Stimulated activated CD4-positive, alpha-beta T cell treated with anti-CD3 and anti-CD28 coated beads, Interleukin-15, amount 100 ng/mL, for 24 hours (primary cell): ENCODE measurements at places on chromosomes 7 and 10.
A peak's percentile ranks its signal among the peaks of the same experiment; 100 is the strongest.

DNA sequence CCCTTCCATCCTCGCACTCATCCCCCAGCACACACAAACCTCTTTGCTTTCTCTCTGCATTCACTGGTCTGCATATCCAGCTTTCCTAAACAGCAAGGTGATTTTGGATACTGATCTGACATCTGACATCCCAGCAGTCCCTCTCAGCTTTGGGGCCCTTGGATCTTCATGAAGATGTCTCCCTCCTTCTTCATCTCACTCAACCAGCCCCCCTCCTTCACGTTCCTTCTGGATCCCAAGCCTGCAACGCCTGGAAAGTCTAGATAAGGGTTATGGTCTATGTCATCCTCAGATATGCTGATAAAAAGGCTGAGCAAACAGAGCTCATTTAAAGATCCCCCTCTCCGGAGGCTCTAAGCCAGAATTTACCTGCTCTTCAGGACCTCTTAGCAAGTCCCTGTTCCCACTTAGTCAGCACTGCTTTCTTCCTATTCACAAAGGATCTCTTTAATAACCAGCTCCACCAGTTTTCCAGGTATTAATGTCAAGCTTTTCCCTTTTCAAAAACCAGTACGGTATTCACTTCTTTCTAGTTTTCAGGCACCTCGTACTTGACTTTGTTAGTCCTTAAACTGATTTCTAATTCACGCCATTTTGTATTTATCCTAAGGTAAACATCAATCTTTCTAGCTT is 38.9 kb downstream of the CREB3L2 start:
- no peak for DNase-seq

DNA sequence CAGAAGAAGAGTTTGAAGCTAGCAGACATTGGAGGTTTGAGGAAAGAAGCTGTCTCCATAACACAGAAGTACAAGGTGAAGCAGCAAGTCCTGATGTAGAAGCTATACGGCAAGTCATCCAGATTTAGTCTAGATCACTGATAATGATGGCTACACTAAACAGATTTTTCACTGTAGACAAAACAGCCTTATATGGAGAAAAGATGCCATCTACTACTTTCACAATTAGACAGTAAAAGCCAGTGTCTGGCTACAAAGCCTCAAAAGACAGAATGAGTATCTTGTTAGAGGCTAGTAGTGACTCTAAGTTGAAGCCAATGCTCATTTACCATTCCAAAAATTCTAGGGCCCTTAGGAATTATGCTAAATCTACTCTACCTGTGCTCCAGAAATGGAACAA is 85.1 kb downstream of the SNX13 start:
- DNase-seq = no peak

DNA sequence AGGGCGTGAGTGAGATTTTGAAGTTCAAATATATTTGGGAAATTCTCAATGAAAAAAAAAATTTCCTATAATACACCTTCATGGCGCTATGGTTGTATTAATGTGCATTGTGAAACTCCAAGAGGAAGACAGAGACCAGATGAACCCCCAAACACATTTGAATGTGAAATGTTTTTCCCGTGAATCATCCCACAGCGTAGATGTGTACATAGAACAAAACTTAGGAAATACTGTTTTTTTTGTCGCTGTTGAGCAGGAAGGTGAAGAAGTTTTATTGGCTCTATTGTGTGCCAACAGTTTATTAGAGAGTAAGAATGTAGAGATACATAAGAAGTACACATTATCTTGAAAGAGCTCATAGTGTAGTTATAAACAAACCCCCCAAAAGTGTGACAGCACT is 134.0 kb downstream of the KCND2 start:
- DNase-seq = no peak

GRCh38 chr7:44261240-44261639 is 60.5 kb downstream of the YKT6 start:
- DNase-seq = no peak

GRCh38 chr7:143992670-143993069 is 7.5 kb upstream of the OR6B1 start:
- DNase-seq = no peak

- no peak for DNase-seq
These were observed 6.7 kb upstream of the OAT start for GRCh38 chr10:124425227-124425962.

DNA sequence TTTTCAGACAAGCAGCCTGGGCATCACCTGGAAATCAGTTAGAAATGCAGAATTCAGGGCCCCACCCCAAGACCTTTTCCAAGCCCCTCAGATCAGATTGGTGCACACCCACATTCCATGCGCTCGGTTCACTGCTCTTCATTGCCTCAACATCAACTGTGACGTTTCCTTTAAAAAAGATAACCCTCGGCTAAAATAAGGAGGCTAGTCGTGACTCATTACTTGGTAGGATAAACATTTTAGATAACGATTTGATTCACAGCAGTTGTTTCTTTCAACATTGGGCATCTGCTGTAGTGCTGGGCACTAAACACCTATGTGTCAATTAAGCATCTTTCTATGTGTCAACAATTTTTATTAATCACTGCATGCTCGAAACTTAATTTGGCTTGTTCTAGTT is 191.1 kb upstream of the LRGUK start:
- DNase-seq = no peak

- DNase-seq = no peak
These were observed 55.1 kb downstream of the LARP4B start for GRCh38 chr10:876438-876837.

DNA sequence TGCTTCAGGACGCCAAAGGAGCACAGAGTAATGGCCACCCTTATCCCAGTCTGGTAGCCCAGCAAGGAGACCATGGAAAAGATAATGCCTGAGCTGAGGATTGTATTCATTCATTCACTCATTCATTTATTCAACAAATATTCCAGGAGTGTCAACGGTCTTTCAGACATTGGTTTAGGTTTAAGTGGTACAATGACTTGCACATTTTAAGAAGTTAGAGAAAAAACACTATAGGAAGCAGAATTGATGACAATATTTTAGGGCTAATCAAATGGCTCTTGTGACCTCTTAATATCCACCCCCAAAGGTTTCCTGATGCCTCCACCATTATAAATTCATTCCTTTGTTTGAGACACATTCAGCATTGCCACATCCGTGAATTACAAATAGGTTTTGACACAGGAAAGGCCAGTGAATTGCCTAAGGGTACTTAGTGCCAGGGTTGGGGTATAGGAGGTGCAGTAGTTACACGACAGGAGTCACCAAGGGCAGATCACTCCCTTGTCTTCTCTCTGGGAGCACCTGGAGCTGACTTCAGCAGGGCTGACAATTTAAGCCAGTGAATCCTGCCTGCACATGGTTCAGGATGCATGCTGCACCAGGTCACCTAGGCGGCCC is 269.5 kb downstream of the CREB5 start:
- DNase-seq = no peak

DNA sequence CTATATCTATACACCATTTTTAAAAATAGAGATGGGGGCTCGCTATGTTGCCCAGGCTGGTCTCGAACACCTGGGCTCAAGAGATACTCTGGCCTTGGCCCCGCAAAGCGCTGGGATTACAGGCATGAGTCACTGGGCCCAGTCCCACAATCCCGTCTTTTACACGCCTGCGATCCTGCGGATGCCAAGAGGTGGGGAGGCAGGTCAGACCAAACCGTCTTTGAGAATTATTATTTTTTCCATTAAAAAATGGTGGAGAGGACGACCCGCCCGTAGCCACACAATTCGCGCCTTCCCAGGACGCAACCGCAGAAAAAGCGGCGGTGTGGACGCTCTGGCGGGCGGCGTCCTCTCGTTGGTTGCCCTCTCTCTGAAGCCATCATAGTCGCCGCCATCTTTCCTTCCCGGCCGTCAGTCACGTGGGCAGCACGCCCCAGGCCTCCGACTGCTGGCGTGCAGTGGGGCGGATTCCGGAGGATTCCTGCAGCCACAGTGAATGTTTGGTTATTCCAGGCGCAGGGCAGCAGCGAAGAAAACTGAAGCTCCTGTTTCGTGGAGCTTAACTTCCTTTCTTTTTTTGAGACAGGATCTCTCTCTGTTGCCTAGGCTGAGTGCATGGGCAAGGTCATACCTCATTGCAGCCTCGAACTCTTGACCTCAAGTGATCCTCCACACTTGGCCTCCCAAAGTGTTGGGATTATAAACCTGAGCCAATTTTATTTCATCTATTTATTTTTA is 9.9 kb upstream of the EPHB4 start:
- DNase-seq = peak; percentile 88

GRCh38 chr10:114391599-114391998 is 12.7 kb downstream of the AFAP1L2 start:
- DNase-seq = no peak

DNA sequence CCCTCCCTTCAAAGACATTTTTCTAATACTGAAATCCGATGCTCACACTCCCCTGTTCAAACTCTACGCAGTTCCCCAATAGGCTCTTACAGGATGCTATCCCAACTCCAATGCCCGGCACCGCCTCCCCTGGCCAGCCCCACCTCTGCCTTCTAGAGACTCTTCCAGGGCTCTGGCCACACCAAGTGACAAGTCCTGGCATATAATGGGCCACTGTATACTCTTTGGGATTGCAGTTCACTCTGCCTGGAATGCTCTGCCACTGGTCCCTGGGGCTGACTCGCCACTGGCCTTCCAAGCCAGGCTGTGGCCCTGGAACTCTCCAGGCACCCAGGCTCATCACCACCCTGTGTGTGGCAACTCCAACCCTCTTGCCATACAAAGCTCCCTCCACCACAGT is 3.1 kb upstream of the BRI3 start:
- DNase-seq = no peak

DNA sequence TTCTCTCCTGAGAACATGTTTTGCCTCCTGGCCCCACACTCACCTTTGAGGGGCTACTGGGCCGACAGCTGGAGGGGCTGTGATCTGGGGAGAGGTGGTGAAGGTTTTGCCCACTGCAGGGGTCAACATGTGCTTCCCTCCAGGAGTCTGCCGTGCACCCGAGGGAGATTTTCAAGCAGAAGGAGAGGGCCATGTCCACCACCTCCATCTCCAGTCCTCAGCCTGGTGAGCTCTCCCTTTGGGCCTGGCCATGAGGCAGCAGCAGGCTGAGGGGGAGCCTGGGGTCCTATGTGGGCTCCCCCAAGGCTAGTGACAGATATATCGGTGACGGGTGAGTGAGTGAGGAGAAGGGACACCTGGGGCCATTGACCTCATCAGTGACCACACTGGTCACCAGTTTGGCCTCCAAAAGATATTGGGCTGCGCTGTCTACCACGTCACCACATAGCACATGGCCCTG is 6.6 kb downstream of the PGAM2 start:
- no peak for DNase-seq

DNA sequence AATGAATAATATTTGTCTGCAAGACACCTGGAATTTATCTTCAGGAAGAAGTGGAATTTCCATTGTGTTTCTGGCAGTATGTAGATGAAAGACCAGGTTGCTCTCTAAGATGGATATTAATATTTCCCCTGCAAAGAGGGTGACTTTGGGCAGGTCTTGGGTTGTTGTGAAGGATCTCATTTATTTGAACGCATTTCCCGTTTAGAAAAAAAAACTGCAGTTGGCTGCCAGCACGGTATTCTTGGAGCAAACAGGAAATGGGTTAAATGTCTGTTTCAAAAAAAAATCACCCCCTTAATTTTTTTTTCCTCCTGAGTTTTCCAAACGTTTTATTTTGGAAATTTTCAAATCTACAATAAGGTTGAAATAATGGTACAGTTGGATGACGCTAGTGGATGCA is 11.5 kb downstream of the EIF4H start:
- no peak for DNase-seq

GRCh38 chr7:117715784-117716445 is 157.3 kb downstream of the CTTNBP2 start:
- DNase-seq = peak; percentile 11

DNA sequence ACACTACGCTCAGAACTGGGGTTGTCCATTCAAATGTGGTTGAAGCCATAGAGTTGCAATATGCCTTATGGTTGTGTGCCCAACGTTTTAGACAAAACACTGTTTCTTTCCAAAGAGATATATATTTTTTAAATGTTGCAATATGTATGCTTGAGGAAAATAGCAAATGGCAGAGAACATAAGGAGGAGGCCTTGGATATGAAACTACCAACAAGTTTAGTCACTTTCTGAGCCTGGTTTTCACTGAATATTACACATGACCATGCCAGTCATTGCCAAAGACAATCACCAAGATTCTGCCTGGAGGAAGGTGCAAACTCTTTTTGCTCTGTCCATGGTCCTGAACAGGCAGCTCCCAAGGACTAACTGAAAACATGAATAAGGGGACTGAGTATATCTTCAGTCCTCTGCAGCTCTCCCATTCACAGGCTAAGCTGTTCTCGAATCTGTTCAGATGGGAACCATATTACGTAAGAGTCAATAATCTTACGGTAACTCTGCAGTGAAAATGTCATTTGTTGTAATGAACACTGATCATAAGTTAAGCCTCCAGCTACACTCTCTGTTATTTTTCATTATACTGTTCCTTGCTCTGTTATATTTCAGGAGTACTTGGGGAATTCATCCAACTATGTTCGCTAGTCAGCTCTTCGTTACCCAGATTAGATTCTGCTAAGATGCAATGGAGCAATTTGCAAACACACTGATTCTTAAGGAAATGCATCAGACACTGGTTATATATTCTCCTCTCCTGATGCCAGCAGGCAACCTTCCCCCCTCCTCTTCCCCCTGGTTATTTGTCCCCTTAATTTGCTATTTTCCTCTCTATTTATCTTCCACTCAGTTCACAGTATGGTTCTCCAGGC is 90.7 kb upstream of the C1QL3 start:
- no peak for DNase-seq

GRCh38 chr7:130092598-130092997 is 22.3 kb downstream of the KLHDC10 start:
- DNase-seq = no peak

GRCh38 chr10:97573021-97573420 is 442 bp downstream of the ANKRD2 start:
- DNase-seq = no peak

DNA sequence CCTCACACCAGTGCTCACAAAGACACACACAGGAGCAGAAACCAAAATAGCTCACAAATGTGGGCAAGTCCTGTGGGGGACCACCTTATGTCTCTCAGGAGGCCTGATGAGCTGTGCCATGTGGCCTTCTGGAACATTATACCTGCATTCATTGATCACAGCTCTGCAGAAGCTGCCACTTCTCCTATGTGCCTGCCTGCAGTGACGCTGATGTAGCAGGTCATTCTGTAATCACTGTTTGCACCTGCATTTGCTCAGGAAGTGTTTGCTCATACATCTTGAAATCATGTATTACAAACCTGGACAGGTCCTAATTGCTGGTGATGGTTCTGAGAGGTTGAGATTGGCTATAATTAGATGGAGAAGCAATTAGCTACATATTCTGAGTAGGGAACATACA is 310.2 kb downstream of the AUTS2 start:
- no peak for DNase-seq

DNA sequence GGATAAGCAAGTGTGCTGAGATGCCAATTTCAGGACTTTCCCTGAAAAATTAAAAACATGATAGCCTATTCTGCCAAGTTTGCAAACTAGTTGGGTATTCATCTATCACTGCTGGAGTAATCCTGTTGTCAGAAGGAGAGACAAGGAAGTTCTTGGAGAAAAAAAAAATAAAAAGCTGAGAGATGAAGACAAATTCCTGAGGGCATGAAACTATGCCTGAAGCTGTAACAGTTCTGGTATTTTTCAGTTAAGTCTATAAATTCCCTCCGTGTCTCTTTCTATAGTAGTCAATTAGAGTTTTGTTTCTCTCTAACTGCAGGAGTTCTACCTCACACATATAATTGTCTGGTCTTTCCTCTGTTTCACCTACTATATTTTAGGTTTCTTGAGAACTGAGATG is 95.7 kb downstream of the DGKB start:
- DNase-seq = no peak

GRCh38 chr10:16865766-16866165 is 48.5 kb upstream of the RSU1 start:
- no peak for DNase-seq
